ENCODE measurements at places on chromosomes 2 and 18. TPM values are rescaled to one million over a fixed set of nuclear protein-coding genes. Genes with fewer than 3 reads are reported as not detected.

UGT1A6 gene
- total RNA-seq = not detected

LINC00305 gene
- total RNA-seq = not detected

KCNG3 gene
- not detected for total RNA-seq

TMEM37 gene
- 2.9 TPM for total RNA-seq
